ENCODE measurements at places on chromosomes 13 and 19.
A peak's percentile ranks its signal among the peaks of the same experiment; 100 is the strongest.

- no peak for DNase-seq
These were observed 574 bp downstream of the ZNF227 start for GRCh38 chr19:44212866-44213346.

- DNase-seq = no peak
These were observed 683.4 kb upstream of the ARGLU1 start for GRCh38 chr13:107251341-107251740.

DNA sequence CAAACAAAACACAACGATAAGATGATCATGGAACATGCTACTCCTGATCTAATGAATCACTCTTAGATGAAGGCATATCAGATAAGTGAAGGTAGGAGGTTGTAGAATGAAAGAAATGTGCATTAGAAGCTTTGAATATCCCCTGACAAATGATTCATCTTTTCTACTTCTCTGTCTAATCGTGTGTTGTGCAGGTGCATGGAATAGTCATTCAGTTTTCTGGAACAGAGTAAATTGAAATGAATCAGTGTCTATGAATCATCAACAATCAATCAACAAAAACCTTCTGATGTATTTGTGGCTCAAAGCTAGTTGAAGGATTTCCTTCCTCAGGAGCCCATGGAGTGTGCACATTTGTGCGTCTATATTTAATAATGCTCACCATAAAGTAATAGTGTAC is 1290.4 kb upstream of the PCDH20 start:
- no peak for DNase-seq

- no peak for DNase-seq
These were observed 186.7 kb upstream of the IPO5 start for GRCh38 chr13:97766749-97767148.

- DNase-seq = peak; percentile 98
These were observed at the start of gene KANK3 for GRCh38 chr19:8342684-8343482. KANK3 (minus strand) TSS chr19:8343262; CDS start chr19:8337828, 5,434 bp downstream.

GRCh38 chr19:24074720-24075454 is 12.1 kb upstream of the ZNF254 start:
- peak; percentile 15 for DNase-seq

GRCh38 chr19:29303069-29303718 is 90.2 kb upstream of the UQCRFS1 start:
- no peak for DNase-seq

GRCh38 chr19:15812060-15812722 is 3.3 kb downstream of the OR10H1 start:
- DNase-seq = no peak

DNA sequence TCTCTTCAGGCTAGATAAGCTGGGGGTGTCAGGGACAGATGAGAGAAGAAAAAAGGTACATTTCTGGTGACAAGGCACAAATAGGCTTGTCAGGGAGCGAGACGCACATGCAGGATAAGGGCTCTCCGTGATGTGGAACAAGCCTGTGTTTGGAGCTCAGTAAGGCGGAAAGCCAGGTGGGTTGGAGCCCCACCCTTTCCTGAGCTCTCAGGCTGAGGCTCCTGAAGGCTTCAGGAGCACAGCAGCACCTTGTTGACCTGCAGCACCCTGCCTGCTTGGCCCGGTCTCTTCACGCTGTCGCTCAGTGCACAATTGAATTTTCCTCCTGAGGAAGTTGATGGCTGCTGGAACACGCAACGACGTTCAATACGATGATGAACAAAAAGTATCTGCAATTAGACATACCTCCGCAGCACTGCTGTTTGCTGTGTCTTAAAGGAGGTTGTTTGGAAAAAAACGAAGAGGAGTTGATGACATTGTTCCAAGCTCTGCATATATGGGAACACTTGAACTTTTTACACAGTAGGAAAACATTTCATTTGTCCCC is 29.3 kb downstream of the SERP2 start:
- DNase-seq = no peak

GRCh38 chr13:43848001-43848649 is 31.4 kb downstream of the CCDC122 start:
- DNase-seq = peak; percentile 54

DNA sequence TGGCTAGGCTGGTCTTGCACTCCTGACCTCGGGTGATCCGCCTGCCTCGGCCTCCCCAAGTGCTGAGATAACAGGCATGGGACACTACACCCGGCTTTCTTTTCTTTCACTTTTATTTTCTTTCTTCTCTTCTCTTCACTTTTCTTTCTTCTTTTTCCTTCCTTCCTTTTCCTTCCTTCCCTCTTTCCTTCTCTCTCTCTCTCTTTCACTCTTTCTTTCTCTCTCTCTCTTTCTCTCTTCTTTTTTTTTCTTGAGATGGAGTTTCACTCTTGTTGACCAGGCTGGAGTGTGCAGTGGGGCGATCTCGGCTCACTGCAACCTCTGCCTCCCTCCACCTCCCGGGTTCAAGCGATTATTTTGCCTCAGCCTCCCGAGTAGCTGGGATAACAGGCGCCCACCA is 812 bp upstream of the ZNF493 start:
- no peak for DNase-seq

- peak; percentile 37 for DNase-seq
These were observed 22.4 kb upstream of the EBI3 start for GRCh38 chr19:4206818-4207484.

- DNase-seq = no peak
These were observed 18.4 kb downstream of the LEUTX start for GRCh38 chr19:39797083-39797482.

DNA sequence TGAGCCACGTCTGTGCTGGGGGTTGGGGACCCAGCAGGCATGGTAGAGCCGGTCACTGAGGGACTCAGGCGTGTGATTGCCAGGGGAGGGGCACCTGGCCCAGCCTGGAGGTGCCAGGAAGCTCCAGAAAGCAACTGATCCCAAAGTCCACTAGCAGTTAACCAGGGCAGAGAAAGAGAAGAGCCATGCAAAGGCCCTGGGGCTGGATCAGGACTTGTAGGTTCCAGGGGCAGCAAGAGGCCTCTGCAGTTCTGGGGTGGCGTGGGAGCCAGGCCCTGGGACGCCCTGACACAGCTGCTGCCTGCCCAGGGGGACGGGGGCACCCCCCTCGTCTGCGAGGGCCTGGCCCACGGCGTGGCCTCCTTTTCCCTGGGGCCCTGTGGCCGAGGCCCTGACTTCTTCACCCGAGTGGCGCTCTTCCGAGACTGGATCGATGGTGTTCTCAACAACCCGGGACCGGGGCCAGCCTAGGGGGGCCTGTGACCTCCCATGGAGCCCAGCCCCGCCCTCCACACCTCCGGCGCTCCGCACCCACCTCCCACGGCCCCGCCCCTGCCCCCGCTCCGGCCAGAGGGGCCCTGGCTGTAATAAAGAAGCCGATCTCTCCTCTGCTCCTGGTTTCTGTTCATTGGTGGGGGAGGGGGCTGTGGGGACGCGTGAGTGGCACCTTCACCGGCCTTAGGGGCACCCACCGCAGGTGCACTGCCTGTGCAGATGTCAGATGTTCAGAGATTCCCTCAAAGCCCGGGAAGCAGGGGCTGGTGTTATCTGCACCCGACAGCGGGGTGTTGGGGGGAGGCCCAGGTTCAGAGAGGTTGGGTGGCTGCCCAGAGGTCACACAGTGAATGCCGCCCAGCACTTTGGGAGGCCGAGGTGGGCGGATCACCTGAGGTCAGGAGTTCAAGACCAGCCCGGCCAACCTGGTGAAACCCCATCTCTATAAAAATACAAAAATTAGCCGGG is 4.1 kb downstream of the AZU1 start:
- DNase-seq = no peak

DNA sequence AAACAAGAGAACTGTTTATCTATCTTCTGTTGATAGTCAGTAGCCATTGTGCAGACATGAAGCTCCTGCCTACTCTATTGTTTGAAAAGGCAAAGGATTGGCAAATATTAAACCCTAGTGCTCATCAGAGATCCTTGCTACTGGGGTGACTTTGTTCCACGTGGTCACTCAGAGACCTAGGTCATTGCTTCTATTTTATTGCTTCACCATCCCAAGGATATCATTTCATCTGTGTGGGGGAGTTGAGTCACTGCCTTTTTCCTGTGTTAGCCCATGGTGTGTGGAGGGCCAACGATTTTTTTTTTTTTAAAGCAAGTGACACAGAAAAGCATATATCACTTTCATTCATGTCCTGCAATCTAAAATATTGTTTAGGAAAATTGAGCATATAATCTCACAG is 254.1 kb upstream of the RXFP2 start:
- DNase-seq = peak; percentile 2

DNA sequence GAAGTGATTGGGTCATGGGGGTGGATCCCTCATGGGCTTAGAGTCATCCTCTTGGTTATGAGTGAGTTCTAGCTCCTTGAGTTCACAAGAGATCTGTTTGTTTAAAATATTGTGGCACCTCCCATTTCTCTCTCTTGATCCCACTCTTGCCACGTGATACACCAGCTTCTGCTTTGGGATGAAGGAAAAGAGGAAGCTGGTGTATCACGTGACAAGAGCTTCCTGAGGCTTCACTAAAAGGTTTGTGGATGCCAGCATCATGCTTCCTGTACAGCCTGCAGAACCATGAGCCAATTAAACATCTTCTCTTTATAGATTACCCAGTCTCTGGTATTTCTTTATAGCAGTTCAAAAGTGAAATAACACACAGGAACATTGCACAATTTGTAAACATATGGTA is 352.5 kb upstream of the ATXN8OS start:
- no peak for DNase-seq

GRCh38 chr19:22832031-22832762 is at the start of gene ZNF723:
ZNF723 (plus strand) TSS chr19:22832291; CDS start chr19:22832380, 89 bp downstream.
- no peak for DNase-seq

- no peak for DNase-seq
These were observed 72.3 kb downstream of the KCTD12 start for GRCh38 chr13:76813891-76814290.

GRCh38 chr13:65872448-65872847 is 1357.7 kb downstream of the PCDH9 start:
- no peak for DNase-seq

DNA sequence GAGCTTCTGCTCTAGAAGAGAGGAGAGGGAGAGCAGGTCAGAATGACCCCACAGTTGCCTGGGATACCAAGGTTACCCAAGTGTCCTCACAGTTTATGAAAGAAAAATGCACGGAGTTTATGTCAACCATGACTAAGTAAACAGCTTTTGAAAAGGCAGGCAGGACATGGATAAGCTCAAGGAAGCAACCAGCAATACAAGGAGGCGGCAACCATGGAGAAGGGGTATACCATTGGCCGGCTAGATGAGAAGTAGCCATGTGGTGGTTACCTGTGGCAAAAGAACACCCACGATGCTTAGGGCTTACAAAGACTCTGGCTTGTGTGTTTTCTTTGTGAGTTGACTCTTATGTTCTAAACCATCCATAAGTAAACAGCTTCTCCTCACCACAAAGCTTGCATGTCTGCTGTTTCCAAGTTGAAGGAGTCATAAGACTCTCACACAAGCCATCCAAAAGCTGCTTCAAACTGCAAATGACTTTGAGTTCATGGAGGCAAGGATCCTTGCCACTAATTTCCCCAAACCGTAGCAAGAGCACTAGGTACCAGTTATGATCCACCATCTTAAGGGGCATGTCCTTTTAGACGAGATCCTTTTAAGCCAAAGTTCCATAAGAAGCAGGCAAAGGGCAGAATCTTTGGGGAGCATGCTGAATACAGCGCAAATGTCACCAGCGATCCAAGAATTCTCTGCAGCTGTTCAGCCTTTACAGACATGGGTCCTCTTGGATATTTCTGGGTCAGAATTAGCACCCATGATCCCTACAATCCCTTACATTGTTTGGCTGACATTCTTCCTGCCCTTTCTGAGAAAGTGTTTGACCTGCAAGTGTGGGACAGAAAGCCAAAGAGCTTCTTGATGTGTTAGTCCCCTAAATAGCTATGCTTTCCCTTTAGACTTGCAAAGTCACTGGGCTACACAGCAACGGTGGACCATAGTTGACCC is 74.8 kb upstream of the IPO5 start:
- no peak for DNase-seq

DNA sequence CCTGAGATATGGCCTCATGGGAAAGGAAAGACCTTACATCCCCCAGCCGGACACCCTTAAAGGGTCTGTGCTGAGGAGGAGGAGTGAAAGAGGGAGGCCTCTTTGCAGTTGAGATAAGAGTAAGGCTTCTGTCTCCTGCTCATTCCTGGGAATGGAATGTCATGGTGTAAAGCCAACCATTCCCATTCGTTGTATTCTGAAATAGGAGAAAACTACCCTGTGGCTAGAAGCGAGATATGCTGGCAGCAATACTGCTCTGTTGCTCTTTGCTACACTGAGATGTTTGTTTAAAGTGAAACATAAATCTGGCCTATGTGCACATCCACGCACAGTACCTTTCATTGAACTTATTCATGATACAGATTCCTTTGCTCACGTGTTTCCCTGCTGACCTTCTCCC is 783 bp upstream of the ZNF587B start:
- no peak for DNase-seq

DNA sequence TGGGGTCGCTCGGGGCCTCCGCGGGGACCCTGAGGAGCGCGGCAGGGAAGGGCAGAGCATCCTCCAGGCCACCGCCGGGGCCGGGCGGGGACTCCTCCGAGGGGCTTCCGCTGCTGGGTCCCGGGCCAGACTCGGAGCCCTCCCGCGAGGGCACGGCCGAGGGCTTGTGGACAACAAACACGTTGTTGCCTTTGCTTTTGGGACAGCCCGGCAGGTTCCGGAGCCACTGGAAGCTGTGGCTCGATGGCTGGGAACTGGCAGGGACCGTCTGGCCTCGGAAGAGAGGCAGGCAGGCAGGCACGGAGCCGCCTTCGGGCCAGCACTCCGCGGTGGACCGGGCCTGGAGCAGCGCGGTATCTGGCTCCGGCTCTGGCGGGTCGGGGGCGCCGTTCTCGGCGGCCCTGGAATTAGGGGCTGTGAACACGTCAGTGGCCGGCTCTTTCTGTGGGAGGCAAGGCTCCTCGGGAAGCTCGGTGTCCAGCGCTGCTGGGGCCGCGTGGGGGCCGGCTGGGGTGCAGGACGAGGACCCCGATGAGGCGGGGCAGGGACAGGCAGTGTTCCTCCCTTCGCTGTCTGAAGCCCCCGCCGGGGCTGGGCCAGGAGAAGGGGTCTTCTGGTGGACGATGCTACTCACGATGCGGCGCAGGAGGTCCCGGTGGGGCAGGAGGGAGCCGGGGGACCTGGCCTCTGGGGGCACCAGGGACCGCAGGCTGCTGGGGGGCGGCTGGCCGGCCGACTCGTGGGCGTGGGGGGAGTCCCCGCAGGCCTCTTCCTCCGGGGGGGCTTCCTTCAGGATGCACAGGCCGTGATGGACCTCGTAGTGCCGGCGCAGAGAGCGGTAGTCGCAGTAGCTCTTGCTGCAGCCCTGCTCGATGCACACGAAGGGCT is 27.6 kb downstream of the ZNF541 start:
- no peak for DNase-seq

Data from inflammatory macrophage treated with lipopolysaccharide for 4 hours (primary cell).